ENCODE measurements at places on chromosomes 1 and 21. TPM values are rescaled to one million over a fixed set of nuclear protein-coding genes. Genes with fewer than 3 reads are reported as not detected.

GRCh38 chr1:241590719-241591118, 49.5 kb downstream of the CHML start:
- no peak overlapping the region for H3K27ac ChIP-seq
- no peak for DNase-seq
- no peaks in the 10 kb centered on the region for H3K4me1 ChIP-seq
- no peak overlapping the region for H3K4me3 ChIP-seq

DNA sequence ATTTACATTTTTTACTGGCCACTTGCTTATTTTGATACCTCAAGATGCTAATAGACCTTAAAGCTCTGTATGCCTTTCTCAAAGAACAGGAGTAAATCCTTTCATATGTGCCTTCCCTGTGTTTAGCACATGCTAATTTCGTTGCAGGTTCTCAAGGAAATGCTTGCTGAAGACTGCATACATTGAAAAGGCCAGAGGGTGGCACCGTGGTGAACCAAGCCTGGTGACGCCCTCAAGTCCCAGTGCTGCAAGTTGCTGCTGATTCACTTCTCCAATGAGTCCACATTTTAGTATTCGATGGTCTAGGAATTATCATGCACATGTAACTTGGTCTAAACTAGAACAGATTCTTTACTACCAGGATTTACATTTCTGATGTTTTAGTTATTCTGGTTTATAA, 94.1 kb downstream of the CLDN17 start:
- DNase-seq, result no peak
- H3K4me3 ChIP-seq, result no peak overlapping the region
- no peaks in the 10 kb centered on the region for H3K4me1 ChIP-seq

DNA sequence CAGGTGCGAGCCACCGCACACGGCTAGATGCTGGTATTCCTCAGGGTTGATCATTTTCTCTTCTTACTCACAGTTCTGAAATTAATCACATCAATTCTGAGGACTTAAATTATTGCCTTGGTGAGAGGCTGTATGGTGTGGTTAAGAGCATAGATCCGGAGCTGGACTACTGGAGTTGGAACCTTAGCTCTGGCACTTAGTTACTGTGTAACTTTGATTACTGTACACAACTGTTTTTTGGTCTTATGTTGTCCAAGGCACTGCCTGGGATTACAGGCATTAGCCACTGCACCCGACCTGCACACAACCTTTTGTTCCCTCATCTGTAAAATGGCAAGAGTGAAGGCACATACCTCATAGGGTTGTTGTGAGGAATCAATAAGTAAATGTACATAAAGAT, 25.6 kb upstream of the THRAP3 start:
- H3K27me3 ChIP-seq, result no peaks in the 10 kb centered on the region
- no peak for DNase-seq
- no peak overlapping the region for H3K4me3 ChIP-seq
- no peaks in the 10 kb centered on the region for H3K36me3 ChIP-seq
- H3K27ac ChIP-seq, result no peak overlapping the region

DNA sequence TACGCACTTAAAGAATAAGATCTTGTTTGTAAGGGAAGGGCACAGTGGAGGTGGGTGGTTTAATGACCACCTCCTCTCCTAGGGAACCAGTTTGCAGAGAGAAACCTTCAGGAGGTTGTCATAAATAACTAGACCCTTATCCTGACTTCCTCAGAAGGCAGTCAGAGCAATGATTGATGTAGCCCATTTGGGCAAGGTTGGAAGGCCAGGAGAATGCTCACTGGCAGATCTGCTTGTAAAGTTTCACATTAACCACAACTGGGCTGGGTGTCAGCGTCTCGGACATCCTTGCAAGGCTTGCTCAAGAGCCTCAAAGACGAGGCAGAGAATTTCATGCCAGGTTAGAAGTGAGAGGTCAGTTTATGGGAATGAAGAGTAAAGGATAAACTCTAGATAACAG, 87.6 kb upstream of the TRABD2B start:
- no peak overlapping the region for H3K4me3 ChIP-seq
- H3K27me3 ChIP-seq, result no peaks in the 10 kb centered on the region
- no peak for DNase-seq
- no peak overlapping the region for H3K27ac ChIP-seq
- H3K36me3 ChIP-seq, result no peaks in the 10 kb centered on the region

DNA sequence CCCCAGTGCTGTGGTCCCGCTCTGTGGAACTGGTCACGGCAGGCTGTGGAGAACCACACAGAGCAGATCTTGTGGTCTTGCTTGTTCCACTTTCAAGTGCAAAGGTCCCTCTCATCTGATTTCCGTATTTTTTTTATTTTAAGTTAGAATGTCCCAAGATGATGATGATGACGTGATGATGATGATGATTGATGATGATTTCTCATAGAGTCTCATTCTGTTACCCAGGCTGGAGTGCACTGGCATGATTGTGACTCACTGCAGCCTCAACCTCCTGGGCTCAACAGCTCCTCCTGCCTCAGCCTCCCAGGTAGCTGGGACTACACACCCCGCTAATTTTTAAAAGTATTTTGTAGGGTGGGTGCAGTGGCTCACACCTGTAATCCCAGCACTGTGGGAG, 12.2 kb downstream of the EVA1C start:
- no peak overlapping the region for H3K4me3 ChIP-seq
- no peaks in the 10 kb centered on the region for H3K27me3 ChIP-seq
- H3K36me3 ChIP-seq, result no peaks in the 10 kb centered on the region
- peaks cover 39% of the 10 kb centered on the region for H3K4me1 ChIP-seq
- no peak overlapping the region for H3K27ac ChIP-seq

DNA sequence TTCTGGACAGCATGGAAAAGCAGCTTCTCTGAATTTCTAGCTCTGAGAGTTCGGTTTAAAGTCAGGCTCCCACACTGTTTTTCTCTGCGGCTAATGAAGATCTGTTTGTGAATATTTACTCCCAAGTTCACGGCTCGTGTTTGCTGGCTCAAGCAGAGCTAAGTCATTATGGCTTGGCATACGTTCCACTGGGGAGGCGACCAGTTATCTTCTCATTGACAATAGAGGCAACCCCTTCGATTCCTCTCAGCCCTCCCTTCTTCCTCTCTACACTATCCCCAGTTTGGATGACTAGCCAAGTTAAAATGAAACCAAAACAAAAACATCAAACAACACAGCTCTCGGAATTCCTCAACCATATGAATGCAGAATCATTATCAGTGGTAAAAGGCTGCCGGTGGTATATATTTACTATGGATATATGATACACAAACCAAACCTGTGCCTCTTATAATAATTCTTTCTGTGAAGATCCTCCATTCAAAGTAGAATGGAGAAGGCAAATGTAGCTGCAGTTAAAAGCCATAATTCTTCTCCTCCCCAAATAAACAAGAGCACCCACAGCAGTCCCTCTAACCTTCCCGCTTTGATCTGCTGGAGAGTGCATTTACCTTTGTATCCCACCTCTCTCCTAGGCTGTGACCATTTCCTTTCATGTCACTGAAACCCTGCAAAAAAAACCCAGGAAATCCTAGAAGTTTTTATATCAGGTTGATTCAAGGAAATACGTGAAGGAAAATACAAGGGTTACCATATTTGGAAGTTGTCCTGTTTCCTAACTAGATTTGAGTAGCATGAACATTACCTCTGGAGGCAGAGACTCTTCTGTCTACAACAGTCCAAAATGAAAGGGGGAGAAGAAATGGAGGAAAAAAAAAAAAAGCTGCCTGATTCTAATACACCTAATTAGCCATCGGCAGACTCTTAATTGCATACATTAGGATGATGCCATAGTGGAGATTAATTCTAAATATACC, 108.3 kb upstream of the USH2A start:
- peak overlapping the region; percentile 31 for H3K4me3 ChIP-seq
- no peak for DNase-seq
- H3K27me3 ChIP-seq, result no peaks in the 10 kb centered on the region
- no peaks in the 10 kb centered on the region for H3K36me3 ChIP-seq

DNA sequence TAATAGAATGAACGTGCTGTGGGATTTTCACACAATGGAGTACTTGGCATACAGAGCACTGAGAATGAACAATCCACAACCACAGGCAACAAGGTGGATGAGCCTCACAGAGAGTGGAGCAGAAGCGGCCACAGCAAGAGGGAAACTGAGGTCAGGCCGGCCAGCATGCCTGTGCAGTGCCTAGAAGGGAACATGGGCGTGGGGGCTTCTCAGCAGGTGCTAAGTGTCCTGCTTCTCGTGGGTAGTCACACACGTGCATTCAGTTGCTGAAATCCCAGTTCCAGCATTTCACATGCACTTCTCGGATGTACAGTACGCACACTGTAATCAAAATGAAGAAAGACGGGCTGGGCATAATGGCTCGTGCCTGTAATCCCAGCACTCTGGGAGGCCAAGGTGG, 33.1 kb downstream of the WDR4 start:
- H3K4me3 ChIP-seq, result no peak overlapping the region
- no peaks in the 10 kb centered on the region for H3K4me1 ChIP-seq
- no peak overlapping the region for H3K27ac ChIP-seq
- DNase-seq, result no peak
- H3K36me3 ChIP-seq, result peaks cover 23% of the 10 kb centered on the region

DNA sequence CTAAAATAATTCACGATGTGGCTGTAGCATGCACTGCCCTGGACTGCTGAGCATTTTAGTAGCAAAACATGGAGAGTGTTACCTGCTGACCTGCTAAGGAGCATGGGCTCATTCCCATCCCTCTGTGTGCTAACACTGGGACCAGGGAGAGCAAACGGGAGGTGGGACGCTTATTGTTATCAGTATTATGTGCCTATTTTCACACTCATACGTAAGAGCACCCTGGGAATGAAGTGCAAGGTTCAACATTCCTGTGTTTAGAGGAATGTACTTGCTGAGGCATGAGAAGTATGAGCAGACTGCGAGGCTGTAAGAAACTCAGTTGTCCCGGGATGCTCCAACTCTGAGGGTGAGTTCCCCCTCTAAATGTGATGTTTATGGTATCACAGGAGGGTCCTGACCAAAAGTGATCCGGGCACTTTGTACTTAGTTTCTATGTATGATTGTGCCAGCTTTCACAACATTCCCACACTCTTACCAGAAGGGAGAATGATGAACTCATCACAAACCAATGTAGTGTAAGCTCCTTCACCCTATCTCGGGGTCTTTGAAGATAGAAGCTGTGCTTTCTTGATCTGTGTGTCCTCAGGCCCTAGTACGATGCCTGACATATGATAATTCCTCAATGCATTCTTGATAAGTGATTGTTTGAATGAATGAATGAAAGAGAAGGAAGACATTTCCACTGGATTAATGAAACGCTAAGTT, 164.8 kb downstream of the KCNJ6 start:
- no peak for DNase-seq
- H3K27me3 ChIP-seq, result no peaks in the 10 kb centered on the region
- H3K36me3 ChIP-seq, result no peaks in the 10 kb centered on the region
- H3K4me3 ChIP-seq, result no peak overlapping the region
- H3K27ac ChIP-seq, result no peak overlapping the region
- H3K4me1 ChIP-seq, result no peaks in the 10 kb centered on the region

DNA sequence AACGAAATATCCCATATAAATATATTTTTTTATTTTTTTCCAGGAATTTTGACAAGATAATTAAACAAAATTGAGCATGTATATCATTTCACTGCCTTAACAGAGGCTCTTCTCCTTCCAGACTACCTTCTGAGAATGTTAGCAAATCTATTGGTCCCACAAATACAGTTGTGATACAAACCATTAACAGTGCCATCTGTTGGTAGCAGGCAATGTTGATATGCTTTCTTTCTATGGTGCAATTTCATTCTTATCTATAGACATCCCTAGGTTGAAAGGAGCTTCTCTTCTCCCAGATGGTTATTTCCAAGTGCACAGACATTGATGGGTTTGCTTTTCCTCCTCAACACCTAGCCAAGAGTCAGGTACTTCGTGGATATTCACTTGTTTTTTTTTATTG, 303.6 kb downstream of the USH2A start:
- no peaks in the 10 kb centered on the region for H3K4me1 ChIP-seq
- no peak overlapping the region for H3K4me3 ChIP-seq
- DNase-seq, result no peak
- no peaks in the 10 kb centered on the region for H3K36me3 ChIP-seq
- no peak overlapping the region for H3K27ac ChIP-seq

GRCh38 chr1:23957096-23957495, 2.5 kb upstream of the PNRC2 start:
- peaks cover 10% of the 10 kb centered on the region for H3K36me3 ChIP-seq
- no peak overlapping the region for H3K4me3 ChIP-seq
- no peak overlapping the region for H3K27ac ChIP-seq
- DNase-seq, result no peak

- H3K4me3 ChIP-seq, result no peak overlapping the region
- H3K27ac ChIP-seq, result no peak overlapping the region
- no peaks in the 10 kb centered on the region for H3K4me1 ChIP-seq
- no peak for DNase-seq
Observed at GRCh38 chr1:172556461-172556860, 23.5 kb downstream of the SUCO start.

- H3K4me1 ChIP-seq, result peaks cover 55% of the 10 kb centered on the region
- no peak overlapping the region for H3K4me3 ChIP-seq
- H3K36me3 ChIP-seq, result peaks cover 7% of the 10 kb centered on the region
- H3K27ac ChIP-seq, result peak overlapping the region; percentile 58
Observed at GRCh38 chr1:207883660-207884250, 27.2 kb downstream of the CD34 start.

DNA sequence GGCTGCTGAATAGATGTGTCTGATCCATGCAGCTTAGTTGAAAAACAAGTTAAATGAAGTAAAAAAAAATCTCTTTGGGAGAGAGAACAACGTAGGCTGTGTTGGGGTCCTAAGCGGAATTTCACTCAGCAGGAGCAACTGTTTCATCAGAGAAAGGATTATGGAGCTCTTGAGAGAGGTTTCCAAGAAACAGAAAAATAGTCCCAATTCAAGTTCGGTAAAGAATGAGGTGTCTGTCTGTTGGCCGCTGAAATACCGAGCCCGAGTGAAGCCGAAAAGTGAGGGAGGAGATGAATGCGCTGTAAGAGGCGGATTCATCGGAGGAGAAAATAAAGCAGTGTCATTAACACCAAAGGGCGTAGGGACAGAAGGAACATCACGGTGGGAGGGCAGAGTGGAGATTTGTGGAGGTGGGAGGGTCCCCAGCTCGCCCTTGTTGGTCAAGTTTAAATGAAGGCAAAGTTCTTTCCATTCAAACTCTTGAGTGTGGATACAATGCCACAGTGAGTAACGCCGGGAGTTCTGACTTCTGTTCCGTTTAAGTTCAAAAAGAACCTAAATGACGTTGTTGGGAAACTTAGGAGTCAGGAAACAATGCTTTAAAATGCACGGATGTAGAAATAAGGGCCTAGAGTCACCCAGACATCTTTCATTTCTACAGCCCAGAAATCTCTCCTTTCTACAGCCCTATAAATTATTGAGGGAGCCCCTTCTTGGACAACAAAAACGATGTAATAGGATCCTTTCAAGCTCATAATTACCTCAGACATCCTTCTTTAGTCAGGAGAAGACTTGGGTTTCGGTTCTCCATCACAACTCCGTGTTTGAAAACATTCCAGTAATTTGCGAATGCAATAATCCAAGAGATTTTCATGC, 15.6 kb upstream of the SLC45A1 start:
- no peak overlapping the region for H3K4me3 ChIP-seq
- no peaks in the 10 kb centered on the region for H3K4me1 ChIP-seq
- no peaks in the 10 kb centered on the region for H3K27me3 ChIP-seq
- H3K36me3 ChIP-seq, result no peaks in the 10 kb centered on the region
- DNase-seq, result no peak

The VASH2 gene
- 0.82 TPM for total RNA-seq

The FOXO6 gene
- total RNA-seq, result 1.9 TPM

The SDHC gene
- total RNA-seq, result 151 TPM

The S100A5 gene
- total RNA-seq, result not detected

The SYT11 gene
- 15.5 TPM for total RNA-seq

The MEX3A gene
- 0.15 TPM for total RNA-seq

The ADGRL2 gene
- total RNA-seq, result 121 TPM

The SPRR2G gene
- total RNA-seq, result not detected

Data from right atrium auricular region (tissue), 2 donors.